ENCODE measurements at places on chromosomes 4 and X.

DNA sequence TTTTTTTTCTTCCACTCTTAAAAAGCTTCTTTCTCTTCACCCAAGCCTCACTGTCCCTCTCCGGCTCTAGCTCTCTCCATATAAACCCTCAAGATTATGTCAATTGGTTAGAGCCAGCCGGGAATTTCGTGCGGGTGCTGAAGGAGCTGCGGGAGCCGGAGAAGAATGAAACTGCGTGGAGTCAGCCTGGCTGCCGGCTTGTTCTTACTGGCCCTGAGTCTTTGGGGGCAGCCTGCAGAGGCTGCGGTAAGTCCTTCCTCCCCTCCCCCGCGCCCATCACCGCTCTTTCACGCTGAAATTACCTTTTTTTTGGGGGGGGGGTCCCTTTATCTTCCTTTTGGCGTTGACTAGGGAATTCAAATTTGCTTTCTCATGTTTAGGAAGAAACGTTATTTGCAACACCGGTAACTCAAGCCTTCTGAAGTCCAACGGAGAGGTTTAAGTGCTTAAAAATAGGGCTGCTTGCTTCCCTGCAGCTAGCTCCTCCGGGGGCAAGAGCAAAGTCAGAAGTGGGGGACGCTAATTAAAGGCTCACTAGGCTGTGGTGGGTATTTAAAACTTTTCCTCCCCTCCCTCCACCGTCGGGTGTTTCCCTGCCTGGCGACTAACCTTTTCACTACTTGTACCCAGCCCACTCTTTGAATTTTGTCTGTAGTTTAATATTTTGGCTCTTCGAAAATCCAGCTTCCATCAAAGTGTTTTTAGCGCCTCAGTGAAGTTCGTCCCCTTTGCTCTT lies 491 bp downstream of the COL4A5 start:
- no peak overlapping the region for H3K27ac ChIP-seq
- peaks cover 2% of the 10 kb centered on the region for H3K4me1 ChIP-seq
- no peaks in the 10 kb centered on the region for H3K36me3 ChIP-seq
- H3K27me3 ChIP-seq = peaks cover 34% of the 10 kb centered on the region
- DNase-seq = no peak

- H3K4me3 ChIP-seq = no peak overlapping the region
- peaks cover 24% of the 10 kb centered on the region for H3K27me3 ChIP-seq
- no peak for DNase-seq
- no peak overlapping the region for H3K27ac ChIP-seq
Measured at GRCh38 chrX:119982145-119982544, 38.6 kb upstream of the NKAP start.

GRCh38 chr4:183158062-183158461 lies 59.0 kb downstream of the WWC2 start:
- H3K27me3 ChIP-seq = peaks cover 9% of the 10 kb centered on the region
- no peak for DNase-seq
- no peak overlapping the region for H3K27ac ChIP-seq

- no peaks in the 10 kb centered on the region for H3K4me1 ChIP-seq
- no peak overlapping the region for H3K27ac ChIP-seq
- H3K27me3 ChIP-seq = peaks cover 43% of the 10 kb centered on the region
- H3K36me3 ChIP-seq = no peaks in the 10 kb centered on the region
- DNase-seq = no peak
Measured at GRCh38 chr4:153074936-153075630, 129.2 kb upstream of the TRIM2 start.

Data from activated CD8-positive, alpha-beta memory T cell treated with anti-CD3 and anti-CD28 coated beads, Interleukin-2, amount 10 ng/mL, durations not matched to agents 7 days and 5 days (primary cell).